ENCODE measurements at places on chromosomes 3 and 15. TPM values are rescaled to one million over a fixed set of nuclear protein-coding genes. Genes with fewer than 3 reads are reported as not detected.

DNA sequence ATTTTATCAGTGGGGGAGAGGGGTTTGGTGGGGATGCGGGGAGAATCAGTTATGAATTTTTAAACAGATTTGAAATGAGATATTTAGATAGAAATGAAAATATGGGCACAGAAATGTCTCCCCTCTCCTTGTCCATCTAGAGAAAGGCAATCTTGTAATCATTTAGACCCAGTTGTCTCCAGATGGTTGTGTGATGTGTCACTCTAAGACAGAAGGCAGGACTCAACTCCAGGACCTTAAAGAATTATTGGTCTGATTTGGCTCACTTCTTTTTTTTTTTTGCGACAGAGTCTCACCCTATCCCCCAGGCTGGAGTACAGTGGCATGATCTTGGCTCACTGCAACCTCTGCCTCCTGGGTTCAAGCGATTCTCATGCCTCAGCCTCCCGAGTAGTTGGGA lies 77.2 kb downstream of the EOMES start:
- no peaks in the 10 kb centered on the region for H3K27me3 ChIP-seq
- no peaks in the 10 kb centered on the region for H3K4me1 ChIP-seq
- no peak overlapping the region for H3K4me3 ChIP-seq
- no peaks in the 10 kb centered on the region for H3K36me3 ChIP-seq
- no peak for DNase-seq

The TPRG1 gene
- 0.99 TPM for total RNA-seq

The NR1I2 gene
- under 0.01 TPM for total RNA-seq

- no peak overlapping the region for H3K27ac ChIP-seq
- H3K4me3 ChIP-seq, result no peak overlapping the region
- peaks cover 5% of the 10 kb centered on the region for H3K4me1 ChIP-seq
- H3K27me3 ChIP-seq, result peaks cover 8% of the 10 kb centered on the region
- H3K36me3 ChIP-seq, result peaks cover 2% of the 10 kb centered on the region
- DNase-seq, result no peak
Measured at GRCh38 chr15:43325039-43325684, 5.2 kb downstream of the LCMT2 start.

The ISLR gene
- total RNA-seq, result 14.0 TPM

DNA sequence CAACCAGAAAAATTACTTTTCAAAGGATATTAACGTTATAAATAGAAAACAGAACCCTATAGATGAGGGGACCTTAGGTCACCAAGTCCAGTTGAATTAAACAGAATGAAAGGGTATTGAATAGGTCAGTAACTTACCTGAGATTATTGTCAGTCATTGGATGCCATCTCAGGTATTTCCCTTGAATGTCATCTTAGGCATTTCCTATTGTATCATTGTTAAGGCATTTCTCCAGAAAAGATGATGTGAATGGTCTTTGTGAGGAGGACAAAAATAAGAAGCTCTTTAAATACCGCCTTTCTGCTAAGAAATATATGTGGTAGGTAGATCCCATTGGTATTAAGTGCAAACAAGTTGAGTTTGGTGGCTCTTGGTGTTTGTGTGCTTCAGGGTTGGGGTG lies 55.6 kb downstream of the CHD2 start:
- H3K36me3 ChIP-seq, result peaks cover 17% of the 10 kb centered on the region
- no peak overlapping the region for H3K27ac ChIP-seq
- DNase-seq, result no peak
- H3K4me3 ChIP-seq, result no peak overlapping the region
- no peaks in the 10 kb centered on the region for H3K4me1 ChIP-seq
- H3K27me3 ChIP-seq, result no peaks in the 10 kb centered on the region

- no peaks in the 10 kb centered on the region for H3K36me3 ChIP-seq
- no peak overlapping the region for H3K27ac ChIP-seq
- no peaks in the 10 kb centered on the region for H3K27me3 ChIP-seq
Measured at GRCh38 chr3:146035366-146035765, 125.6 kb downstream of the PLOD2 start.

Measured in fibroblast of lung (primary cell).